ENCODE measurements at places on chromosomes 2 and 18.

- DNase-seq, result no peak
These were observed 65.9 kb downstream of the IL1R2 start for GRCh38 chr2:102057502-102058292.

DNA sequence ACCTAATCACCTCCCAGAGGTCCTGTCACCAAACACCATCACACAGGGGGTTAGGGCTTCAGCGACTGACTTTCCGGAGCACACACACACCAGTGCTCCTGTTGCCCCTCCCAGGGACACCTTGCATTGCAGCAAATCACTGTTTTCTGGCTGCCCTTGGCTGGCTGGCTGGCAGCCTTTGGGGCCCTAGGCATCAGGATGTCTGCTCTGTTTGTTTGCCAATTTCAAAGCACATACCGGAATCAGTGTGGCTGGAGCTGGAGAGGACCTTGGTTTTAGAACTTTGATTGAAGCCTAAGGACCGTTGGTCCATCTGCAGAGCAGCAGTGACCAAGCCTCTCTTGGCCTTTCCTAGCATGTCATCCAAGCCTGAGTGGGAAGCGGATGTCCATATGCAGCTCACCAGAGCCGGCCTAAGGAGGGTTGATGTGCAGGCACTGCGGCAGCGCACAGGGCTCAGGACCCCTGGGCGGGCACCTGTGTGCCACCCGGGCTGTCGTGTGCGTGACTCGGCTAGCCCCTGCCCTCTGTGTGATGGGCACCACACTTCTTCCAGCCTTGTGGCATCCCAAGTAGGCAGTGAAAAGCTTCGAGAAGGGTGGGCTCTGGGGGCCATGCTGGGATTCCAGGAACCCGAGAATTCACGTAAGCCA, 62.1 kb downstream of the GBX2 start:
- no peak for DNase-seq

- DNase-seq, result peak; percentile 30
These were observed 86.0 kb downstream of the OSBPL6 start for GRCh38 chr2:178280244-178280852.

- DNase-seq, result peak; percentile 33
These were observed 341.3 kb downstream of the MYCN start for GRCh38 chr2:16281451-16282335.

- DNase-seq, result no peak
These were observed 55.2 kb downstream of the RASGRP3 start for GRCh38 chr2:33531549-33532059.

- DNase-seq, result peak; percentile 60
These were observed 51.2 kb downstream of the SPIRE1 start for GRCh38 chr18:12606592-12607315.

DNA sequence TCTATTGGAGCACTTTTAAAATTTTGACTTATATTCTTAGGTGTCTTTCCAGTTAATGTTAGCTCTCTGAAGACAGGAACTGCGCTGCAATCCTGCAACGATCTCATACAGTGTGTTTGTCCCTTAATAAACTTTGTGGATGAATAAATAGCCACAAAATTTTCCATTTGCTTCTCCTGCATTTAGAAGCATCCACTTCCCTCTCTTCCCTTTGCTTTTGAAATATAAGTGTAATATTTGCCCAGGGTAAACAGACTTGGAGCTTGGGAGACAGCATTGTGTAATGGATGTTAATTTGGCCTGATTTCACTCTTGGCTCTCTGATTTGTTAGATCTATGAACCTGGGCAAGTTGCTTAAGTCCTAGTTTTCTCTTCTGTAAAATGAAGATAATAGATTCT, 58.2 kb upstream of the CD28 start:
- no peak for DNase-seq

DNA sequence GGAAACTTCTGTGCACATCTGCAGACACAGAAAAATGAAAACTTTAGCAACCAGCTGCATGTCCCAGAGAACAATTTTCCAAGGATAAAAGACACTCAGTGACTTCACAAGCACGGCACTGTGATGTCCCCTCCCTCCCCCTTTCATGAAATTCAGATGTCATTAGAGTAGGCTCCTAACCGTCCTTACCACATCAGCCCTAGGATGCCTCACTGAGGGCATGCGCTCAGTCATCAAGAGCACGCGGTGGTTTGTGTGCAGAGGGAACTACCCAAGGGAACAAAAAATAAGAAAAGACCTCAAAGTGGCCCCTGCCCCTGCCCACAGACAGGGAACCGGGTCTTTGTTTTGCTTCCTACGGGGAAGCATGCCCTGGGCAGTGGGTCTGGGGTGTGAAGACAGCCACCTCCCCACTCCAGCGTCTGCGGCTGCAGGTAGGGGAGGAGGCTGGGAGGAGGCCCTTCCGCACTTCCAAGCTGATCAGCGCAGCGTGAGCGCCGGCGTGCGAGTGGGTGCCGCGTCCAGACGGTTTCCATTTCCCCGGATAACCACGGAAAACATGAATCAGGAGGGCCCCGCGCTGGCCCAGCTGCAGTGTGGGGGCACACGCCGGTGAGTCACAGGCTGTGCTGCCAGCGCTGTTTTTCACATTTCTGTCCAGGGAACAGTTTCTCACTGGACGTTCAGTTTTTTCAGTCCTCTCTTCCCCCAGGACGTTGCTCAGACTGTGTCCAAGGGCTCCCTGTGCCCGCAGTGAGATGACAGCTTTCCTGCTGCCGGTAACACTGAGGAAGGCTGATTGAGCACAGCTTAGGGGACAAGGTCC, 70.6 kb downstream of the COPS8 start:
- DNase-seq, result peak; percentile 82

GRCh38 chr2:85545780-85546240, 6.8 kb downstream of the MAT2A start:
- DNase-seq, result no peak

DNA sequence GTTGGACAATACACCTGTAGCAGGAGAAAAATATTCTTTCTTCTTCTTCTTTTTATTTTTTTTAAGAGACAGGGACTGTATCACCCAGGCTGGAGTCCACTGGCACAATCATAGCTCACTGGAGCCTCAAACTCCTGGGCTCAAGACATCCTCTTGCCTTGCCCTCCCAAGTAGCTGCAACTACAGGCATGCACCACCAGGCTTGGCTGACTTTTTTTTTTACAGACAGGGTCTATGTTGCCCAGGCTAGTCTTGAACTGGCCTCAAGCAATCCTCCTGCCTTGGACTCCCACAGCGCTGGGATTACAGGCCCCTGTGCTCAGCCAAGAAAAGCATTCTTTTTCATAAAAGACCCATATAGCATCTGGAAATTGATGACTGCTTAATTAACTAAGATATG, 17.1 kb upstream of the ARHGAP28 start:
- no peak for DNase-seq

DNA sequence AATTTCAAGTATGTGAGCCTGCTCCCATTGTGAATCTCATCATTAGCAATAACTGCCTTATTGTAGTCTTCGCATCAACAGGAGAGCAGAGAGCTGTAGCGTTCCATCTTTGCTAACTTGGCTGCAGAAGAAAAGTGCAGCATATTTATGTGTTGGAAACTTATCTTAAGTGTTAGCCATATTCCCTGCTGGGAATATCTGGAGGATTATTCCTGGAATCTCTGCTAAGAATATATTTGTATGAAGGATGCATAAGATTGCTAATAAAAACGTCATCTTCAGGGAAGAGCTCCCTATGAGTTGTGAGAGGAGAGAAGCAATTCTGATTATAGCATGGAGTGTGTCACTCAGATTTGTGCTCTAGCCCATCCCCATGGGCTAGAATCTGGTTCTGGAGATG, 115.1 kb upstream of the REG3G start:
- DNase-seq, result no peak

GRCh38 chr2:230987137-230988020, 8.5 kb upstream of the SPATA3 start:
- peak; percentile 53 for DNase-seq

GRCh38 chr2:114579542-114579941, 137.1 kb downstream of the DPP10 start:
- DNase-seq, result no peak

- DNase-seq, result no peak
These were observed 45.5 kb downstream of the RNF152 start for GRCh38 chr18:61847164-61847791.

- DNase-seq, result no peak
These were observed 8.0 kb upstream of the STAT4 start for GRCh38 chr2:191158747-191159146.

DNA sequence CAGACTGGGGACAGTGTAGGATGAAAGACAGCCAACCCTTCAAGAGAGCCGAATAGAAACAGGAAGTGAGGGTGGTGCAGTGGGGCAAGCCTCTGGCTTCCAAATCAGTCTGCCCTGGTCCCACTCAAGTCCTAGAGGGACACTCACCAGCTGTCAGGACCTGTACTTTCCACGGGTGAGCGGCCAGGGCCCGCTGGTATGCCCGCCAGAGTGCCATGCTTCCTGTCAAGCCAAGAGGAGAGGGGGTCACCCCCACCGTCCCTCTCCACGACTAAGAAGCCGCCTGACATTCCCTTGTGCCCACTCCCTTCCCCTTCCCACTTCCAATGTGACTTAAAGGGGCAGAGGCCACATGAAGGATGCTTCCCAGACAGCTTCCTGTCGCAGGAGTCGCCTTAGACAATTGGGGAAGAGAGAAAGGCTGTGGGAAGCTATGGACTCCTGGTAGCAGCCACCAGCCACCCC, 564 bp downstream of the MPV17 start:
- DNase-seq, result peak; percentile 60

DNA sequence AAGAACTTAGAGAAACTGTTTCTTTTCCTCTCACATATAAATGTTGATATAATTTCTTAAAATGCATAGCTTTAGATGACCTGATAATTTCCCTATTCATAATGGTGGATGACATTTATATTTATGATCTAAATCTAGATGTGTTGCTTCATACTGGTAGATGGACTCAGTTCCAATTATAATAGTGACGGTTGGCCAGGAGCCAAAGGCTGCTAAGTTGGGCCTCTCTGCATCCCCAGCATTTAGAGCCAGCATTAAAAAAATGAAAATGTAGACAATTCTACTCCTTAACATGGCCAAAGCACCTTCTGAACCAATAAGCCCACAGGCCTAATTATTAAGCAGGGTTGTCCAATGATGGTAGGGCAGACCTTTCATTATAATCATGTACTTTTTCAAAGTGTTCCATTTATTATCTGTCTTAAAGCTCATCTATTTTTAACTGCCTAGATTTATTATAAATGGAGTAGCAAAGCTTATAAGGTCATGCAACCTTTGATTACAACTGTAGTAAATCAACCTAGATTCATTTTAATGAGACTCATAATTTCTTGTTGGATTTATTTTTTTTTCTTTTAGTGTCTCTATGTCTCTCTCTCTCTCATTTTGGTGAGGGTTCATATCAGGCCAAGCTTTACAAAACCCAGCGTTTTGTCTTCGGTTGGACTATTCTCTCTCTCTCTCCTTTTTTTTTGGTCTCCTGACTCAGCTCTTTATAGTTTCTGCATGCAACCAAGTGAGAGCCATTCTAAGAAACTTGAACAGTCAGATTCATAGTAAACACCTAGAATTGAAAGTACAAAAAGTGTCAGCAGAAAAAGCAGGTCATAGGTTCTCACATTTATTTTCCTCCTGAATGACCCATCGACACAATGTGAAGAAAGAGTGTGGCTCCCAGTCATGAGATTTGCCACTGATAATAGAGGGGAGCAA, 2016.1 kb upstream of the PIK3C3 start:
- no peak for DNase-seq

DNA sequence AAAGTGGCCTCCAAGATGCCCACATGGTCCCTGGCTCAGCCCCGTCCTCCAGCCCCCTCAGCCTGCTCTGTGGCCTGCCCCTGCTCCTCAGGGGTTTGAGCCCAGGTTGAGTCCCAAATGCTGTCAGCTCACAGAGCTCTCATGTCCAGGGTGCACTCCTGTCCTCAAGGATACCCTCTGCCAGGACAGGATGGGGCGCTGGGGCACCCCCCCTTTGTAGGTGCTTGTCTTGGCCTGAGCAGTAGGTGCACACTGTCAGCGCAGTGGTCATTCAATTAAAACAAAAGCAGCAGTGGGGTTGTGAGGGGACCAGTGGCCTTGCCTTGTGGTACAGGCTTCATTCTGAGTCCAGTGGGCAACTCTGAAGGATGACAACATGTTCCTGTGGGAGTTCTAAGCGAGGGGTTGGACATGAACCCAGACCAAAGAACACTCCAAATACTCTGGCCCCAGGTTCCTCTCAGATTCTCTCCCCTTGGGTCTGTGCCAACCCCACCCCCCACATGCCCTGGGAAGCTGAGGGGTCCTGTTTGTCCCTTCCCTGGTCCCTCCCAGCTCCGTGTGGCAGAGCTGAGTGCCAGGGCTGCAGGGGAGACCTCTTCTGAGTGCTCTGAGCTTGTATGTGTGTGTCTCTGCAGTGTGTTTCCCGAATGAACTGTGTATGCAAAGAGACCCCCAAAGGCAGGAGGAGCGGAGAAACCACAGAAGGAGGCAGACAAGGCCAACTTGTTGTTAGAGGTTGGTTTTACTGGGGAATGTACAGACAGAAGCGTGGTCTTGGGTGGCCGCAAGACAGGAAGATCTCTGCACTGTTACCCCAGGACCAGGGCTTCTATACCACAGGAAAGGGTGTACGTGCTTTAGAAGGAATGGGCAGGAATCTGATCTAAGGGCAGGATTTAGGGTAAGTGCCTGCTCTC, 155.6 kb upstream of the HS6ST1 start:
- no peak for DNase-seq

- peak; percentile 69 for DNase-seq
These were observed 13.4 kb downstream of the IL1R1 start for GRCh38 chr2:102155703-102156515.

DNA sequence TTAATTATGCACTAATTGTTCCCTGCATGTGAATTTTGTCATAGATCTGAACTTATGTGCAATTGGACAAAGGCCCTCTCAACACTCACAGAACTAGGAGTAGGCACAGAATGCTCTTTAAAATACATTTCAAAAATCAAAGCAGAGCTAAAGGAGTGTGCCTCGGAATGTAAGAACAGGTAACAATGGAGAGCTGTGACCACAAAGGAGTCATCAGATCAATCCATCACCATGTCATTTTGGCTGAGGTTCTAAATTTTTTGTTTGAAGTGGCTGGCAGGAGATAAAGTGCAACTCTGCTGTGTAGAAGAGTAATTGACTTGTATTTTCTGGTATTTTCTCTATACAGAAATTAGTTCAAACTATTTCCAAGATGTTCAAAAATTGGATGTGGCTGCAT, 155.4 kb downstream of the NRP2 start:
- no peak for DNase-seq

GRCh38 chr2:37641582-37642171, 29.8 kb downstream of the CDC42EP3 start:
- no peak for DNase-seq

DNA sequence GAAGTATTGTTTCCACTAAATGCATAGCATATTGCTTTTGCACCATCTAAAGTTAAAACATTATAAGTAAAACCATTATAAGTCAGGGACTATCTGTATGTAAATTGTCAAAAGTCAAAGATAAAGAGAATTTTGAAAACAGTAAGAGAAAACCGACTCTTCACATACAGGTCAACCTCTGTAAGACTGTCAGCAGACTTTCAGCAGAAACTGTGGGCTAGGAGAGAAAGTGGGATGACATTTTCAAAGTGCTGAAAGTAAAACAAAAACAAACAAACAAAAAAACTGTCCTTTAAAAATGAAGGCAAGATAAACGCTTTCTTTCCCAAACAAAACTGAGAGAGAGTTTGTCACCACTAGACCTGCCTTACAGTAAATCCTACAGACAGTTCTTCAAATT, 122.9 kb upstream of the ID2 start:
- DNase-seq, result no peak
